ENCODE measurements at places on chromosomes 13 and 19. TPM values are rescaled to one million over a fixed set of nuclear protein-coding genes. Genes with fewer than 3 reads are reported as not detected.

GRCh38 chr13:105272660-105273631 lies 1262.5 kb downstream of the EFNB2 start:
- no peak for DNase-seq
- no peak overlapping the region for H3K27ac ChIP-seq

ATXN8OS gene
- not detected for total RNA-seq

TSSK6 gene
- 0.77 TPM for total RNA-seq

DNA sequence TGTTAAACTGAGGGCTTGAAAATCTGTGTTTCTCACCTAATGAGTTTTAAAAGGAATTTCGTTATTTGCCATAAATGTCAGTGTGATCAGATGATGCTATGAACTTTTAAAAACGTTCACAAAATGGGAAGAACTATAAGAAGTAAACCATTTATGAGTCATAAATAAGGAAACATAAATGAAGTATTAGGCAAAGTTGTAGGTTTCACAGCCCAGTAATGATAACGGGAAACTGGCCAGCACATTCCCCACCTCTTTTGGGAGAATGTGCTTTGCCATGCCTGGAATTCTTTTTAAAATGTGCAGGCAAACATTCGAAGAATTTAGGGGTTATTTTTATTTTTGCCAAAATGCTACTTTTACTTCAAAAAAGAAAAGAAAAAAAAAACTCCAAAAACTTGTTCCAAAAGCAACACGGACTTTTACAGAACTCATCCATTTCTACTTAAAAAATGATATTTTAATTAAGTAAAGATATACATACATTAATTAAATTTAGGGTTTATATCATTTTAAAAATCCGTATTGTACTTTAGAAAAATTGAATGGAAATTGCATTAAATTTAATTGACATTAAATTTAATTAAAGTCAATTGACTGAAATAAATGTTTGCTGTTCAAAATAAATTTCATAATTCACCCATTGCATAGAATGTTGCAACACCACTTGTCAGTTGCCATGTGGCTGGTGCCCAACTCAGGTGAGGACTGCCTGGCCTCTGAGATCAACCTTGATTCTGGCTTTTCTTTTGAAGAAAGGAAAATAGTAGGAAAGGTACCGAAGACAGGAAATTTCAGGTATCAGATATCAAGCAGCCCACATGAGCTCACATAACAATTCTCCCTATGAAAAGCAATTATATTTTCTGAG lies 1198.5 kb downstream of the EFNB2 start:
- H3K27me3 ChIP-seq, result no peaks in the 10 kb centered on the region
- no peaks in the 10 kb centered on the region for H3K36me3 ChIP-seq
- H3K4me1 ChIP-seq, result peaks cover 5% of the 10 kb centered on the region
- no peak overlapping the region for H3K4me3 ChIP-seq
- H3K27ac ChIP-seq, result no peak overlapping the region
- no peak for DNase-seq

DNA sequence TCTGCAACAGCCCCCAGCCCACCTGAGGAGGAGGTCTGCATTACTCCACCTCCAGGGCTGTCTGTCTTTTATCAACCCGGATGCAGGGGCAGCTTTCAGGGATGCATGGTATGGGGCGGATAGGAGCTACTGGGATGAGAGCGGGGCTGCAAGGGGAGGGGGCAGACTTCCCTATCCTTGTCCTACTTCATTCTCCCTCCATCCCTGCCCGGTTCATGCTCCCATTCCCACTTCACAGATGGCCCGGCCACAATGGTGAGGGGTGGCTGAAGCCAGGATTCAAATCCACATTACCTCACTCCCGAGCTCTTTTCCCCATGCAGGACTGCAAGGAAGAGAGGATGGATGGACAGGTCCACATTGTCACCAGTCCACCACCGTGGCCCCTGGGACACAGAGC lies 40.5 kb upstream of the VSTM2B start:
- H3K27me3 ChIP-seq, result peaks cover 79% of the 10 kb centered on the region
- no peak overlapping the region for H3K27ac ChIP-seq
- no peak overlapping the region for H3K4me3 ChIP-seq

- H3K27ac ChIP-seq, result no peak overlapping the region
- no peaks in the 10 kb centered on the region for H3K36me3 ChIP-seq
- peaks cover 33% of the 10 kb centered on the region for H3K4me1 ChIP-seq
Observed at GRCh38 chr13:43693639-43694038, 93.1 kb downstream of the ENOX1 start.

DNA sequence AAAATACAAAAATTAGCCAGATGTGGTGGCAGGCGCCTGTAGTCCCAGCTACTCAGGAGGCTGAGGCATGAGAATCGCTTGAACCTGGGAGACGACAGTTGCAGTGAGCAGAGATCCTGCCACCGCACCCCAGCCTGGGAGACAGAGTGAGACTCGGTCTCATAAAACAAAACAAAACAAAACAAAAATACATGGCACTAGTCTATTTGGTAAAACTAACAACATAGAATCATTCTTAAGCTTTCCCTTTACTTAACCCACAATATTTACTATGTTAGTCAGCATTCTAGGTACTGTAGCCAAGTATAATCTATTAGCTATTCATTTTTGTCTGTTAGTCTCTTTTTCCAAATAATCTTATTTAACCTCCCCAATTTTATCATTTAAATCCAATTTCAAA lies 1482.8 kb downstream of the SLITRK5 start:
- no peak for DNase-seq
- no peak overlapping the region for H3K27ac ChIP-seq
- no peaks in the 10 kb centered on the region for H3K36me3 ChIP-seq
- no peak overlapping the region for H3K4me3 ChIP-seq
- H3K4me1 ChIP-seq, result no peaks in the 10 kb centered on the region

GRCh38 chr13:99227909-99228688 lies 27.4 kb downstream of the UBAC2 start:
- no peak for DNase-seq
- H3K4me1 ChIP-seq, result peaks cover 87% of the 10 kb centered on the region
- peak overlapping the region; percentile 70 for H3K27ac ChIP-seq
- H3K36me3 ChIP-seq, result no peaks in the 10 kb centered on the region

GRCh38 chr13:41670873-41671443 lies 213.6 kb downstream of the RGCC start:
- DNase-seq, result no peak
- H3K27me3 ChIP-seq, result no peaks in the 10 kb centered on the region
- no peaks in the 10 kb centered on the region for H3K36me3 ChIP-seq
- peaks cover 29% of the 10 kb centered on the region for H3K4me1 ChIP-seq

- H3K27ac ChIP-seq, result no peak overlapping the region
- no peak for DNase-seq
- no peaks in the 10 kb centered on the region for H3K36me3 ChIP-seq
- H3K4me1 ChIP-seq, result no peaks in the 10 kb centered on the region
Observed at GRCh38 chr19:46035546-46035945, 5.3 kb downstream of the IGFL4 start.

DNA sequence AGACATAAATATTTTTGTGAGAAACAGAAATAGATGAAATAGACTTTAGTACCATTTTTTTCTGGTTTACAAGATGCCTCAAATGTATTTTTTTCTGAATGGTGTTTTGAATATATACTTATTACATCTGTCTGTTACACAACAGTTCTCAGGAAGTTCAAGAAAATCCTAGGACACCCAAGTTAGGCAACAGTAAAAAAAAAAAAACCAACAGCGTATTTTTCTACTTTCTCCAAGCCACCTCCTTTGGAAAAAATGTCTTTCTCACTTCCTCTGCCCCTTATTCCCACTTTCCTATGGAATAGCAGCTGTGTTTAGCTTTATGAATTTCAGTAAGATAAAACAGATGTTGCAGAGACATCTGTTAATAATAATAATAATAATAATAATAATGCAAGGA lies 489.6 kb upstream of the KLF12 start:
- no peaks in the 10 kb centered on the region for H3K36me3 ChIP-seq
- H3K27ac ChIP-seq, result no peak overlapping the region
- no peak for DNase-seq
- no peak overlapping the region for H3K4me3 ChIP-seq
- no peaks in the 10 kb centered on the region for H3K4me1 ChIP-seq
- no peaks in the 10 kb centered on the region for H3K27me3 ChIP-seq

ATP4A gene
- total RNA-seq, result not detected

DNA sequence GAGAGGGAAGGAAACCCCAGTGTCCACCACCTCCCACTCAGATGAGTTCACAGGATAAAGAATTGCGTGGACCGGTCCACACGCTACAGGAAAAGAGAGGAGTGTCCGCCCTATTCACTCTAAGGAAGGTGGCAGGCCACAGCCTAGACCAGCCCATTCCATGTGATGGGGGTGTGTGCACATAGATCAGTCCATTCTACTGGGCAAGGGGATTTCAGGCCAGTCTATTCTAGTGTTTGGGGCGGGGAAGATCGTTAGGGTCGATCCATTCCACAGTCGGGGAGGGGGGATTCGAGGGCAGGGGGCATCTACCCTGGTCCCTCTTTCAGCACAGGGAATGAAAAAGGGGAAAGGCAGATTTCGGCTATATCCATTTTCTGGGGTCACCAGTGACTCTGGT lies 7.8 kb downstream of the FIZ1 start:
- no peak overlapping the region for H3K27ac ChIP-seq
- no peak overlapping the region for H3K4me3 ChIP-seq
- peaks cover 20% of the 10 kb centered on the region for H3K4me1 ChIP-seq
- DNase-seq, result no peak
- H3K27me3 ChIP-seq, result no peaks in the 10 kb centered on the region
- peaks cover 37% of the 10 kb centered on the region for H3K36me3 ChIP-seq

DNA sequence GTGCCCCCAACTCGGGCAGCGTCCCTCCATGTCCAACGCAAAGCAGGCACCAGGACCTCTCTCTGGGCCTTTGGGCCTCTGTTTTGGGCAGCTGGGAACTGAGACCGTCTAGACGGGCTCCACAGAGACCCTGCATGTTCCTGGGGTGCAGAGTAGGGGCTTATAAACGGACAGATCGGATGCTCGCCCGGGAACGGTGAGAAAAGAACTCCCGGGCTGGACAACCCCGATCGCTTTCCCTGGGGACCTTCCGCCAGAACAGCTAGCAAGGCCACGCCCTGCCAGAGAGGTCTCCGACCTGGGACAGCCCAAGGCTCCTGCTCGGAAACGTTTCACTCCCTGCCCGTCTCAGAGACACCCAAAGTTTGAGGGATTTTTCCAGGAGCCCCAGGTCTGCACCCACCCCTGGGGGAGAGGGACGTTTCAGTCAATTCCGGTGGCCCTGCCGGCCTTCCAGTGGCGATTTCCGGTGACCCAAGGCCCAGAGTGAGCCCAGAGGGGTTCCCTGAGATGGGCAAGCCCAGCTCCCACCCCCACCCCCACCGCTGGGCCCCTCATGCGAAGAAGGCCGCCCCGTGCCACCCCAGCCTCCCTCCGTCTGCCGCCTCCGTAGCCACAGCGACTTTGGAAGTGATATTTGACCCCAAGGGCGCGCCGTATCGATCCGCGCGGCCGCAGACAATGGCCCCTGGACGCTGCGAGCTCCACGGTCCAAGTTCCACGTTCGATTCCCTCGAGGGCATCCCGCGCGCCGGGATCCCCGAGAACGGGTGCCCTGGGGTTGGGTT lies 1.7 kb downstream of the NR2F6 start:
- H3K4me3 ChIP-seq, result peak overlapping the region; percentile 91
- DNase-seq, result peak; percentile 75
- H3K36me3 ChIP-seq, result peaks cover 14% of the 10 kb centered on the region
- peaks cover 57% of the 10 kb centered on the region for H3K4me1 ChIP-seq

- H3K27ac ChIP-seq, result peak overlapping the region; percentile 83
- DNase-seq, result no peak
- peaks cover 36% of the 10 kb centered on the region for H3K4me1 ChIP-seq
- no peak overlapping the region for H3K4me3 ChIP-seq
Observed at GRCh38 chr19:41224632-41225031, 5.6 kb downstream of the AXL start.

DNA sequence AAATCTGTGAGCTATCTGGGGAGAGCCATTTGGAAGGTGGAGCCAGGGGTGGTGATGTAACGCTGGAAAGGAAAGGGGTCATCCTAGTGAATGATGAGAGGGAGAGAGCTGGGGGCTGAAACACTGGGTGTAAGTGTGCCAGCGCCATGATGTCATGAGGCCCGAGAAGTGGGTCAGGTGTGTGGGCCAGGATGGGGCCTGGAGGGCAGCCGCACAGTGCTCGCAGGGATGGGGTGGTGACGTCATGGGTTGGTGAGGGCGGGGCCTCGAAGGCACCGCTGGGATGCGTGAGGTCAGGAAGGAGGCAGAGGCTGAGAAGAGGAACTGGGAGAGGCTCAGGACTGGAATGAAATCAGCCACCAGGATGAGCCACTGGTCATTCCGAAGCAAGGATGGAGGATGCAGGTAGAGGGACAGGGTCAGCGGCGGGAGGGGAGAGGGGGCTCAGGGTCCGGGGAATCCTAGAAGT lies 4.4 kb downstream of the CCDC61 start:
- no peak overlapping the region for H3K27ac ChIP-seq
- H3K36me3 ChIP-seq, result peaks cover 20% of the 10 kb centered on the region
- peaks cover 28% of the 10 kb centered on the region for H3K27me3 ChIP-seq

DNA sequence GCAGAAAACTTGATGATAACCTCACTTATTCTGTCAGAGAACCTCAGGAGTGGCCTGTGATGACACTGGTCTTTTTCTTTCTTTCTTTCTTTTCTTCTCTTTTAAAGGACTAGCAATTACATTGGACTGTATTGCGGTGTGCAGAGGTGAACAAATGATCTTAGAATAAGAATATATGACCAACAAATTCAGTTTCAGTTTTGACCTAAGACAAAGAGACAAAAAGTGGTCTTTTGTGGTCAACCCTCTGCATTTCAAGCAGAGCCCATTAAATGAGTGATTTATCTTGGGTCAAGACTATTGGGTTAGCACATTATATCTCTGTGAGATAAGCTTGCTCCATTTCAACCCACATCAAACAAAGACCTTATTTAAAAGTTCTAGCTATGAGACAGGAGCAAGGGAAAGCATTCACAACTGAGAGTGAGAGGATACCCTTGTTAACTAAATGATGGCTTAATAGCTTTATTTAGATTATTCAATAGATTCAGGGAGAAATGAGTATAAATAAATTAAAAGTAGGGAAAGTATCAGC lies 644.4 kb downstream of the PCDH9 start:
- H3K27me3 ChIP-seq, result no peaks in the 10 kb centered on the region
- H3K27ac ChIP-seq, result no peak overlapping the region

GRCh38 chr19:31351056-31351854 lies 2.0 kb upstream of the TSHZ3 start:
- H3K36me3 ChIP-seq, result no peaks in the 10 kb centered on the region
- H3K27me3 ChIP-seq, result peaks cover 65% of the 10 kb centered on the region
- peak overlapping the region; percentile 96 for H3K4me3 ChIP-seq
- DNase-seq, result peak; percentile 44

NBEA gene
- 21.0 TPM for total RNA-seq

- no peaks in the 10 kb centered on the region for H3K27me3 ChIP-seq
- no peak for DNase-seq
- H3K27ac ChIP-seq, result no peak overlapping the region
- H3K4me1 ChIP-seq, result no peaks in the 10 kb centered on the region
- H3K36me3 ChIP-seq, result no peaks in the 10 kb centered on the region
- H3K4me3 ChIP-seq, result no peak overlapping the region
Observed at GRCh38 chr19:2468596-2468995, 7.3 kb upstream of the GADD45B start.

DNA sequence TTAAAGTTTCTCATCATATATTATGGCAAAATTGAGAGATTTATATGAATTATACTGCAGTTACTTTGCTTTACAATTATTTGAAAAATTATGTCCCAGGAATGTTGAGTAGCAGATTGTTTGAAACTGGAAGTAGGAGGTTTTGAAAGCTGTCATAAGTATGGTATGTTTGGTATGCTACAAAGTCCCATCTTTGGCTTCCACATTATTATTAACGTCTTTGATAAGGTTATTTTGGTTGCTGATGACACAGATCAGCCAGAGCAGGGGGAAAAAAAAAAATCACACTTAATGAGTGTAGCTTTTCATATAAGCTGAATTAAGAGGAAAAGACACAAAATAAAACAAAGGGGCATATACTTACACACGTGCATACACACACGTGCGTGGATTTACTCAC lies 130.1 kb downstream of the SLITRK1 start:
- no peaks in the 10 kb centered on the region for H3K4me1 ChIP-seq
- H3K27ac ChIP-seq, result no peak overlapping the region
- no peak overlapping the region for H3K4me3 ChIP-seq
- H3K27me3 ChIP-seq, result no peaks in the 10 kb centered on the region
- no peaks in the 10 kb centered on the region for H3K36me3 ChIP-seq
- DNase-seq, result no peak
